A549 treated with Mapracorat at 1 μM for 4 hours (cell line): ENCODE measurements at places on chromosomes 1 and 21. TPM values are rescaled to one million over a fixed set of nuclear protein-coding genes. Genes with fewer than 3 reads are reported as not detected.

The HLX gene
- total RNA-seq, result 3.2 to 4.2 TPM (median 3.6 TPM) in 5 replicates

The COL11A1 gene
- total RNA-seq, result 1.6 to 4.4 TPM (median 2.4 TPM) in 5 replicates

The MRAP gene
- not detected in 5 replicates for total RNA-seq

The SORT1 gene
- 3.4 to 4.6 TPM (median 4.3 TPM) in 5 replicates for total RNA-seq

The RNU1-4 gene
- not detected in 5 replicates for total RNA-seq

The CFHR3 gene
- total RNA-seq, result 0.08 to 0.35 TPM (median 0.14 TPM) in 3 of 5 replicates, not detected in the others

The PLA2G2D gene
- not detected in 5 replicates for total RNA-seq

The PTCH2 gene
- total RNA-seq, result 0.11 to 0.31 TPM (median 0.14 TPM) in 5 replicates

The ACTA1 gene
- 0.12 TPM in 2 of 5 replicates, not detected in the others for total RNA-seq

The UTS2 gene
- total RNA-seq, result not detected in 5 replicates

The ATP13A2 gene
- 22.7 to 31.8 TPM (median 27.1 TPM) in 5 replicates for total RNA-seq

The WNT3A gene
- 0.04 to 0.06 TPM in 2 of 5 replicates, not detected in the others for total RNA-seq

The OBSCN gene
- 4.5 to 5.5 TPM (median 4.9 TPM) in 5 replicates for total RNA-seq

The CNR2 gene
- not detected in 5 replicates for total RNA-seq

The TDRD5 gene
- 0.05 TPM in 2 of 5 replicates, not detected in the others for total RNA-seq

The FALEC gene
- total RNA-seq, result 0.29 TPM in 1 of 5 replicates, not detected in the others

The CALML6 gene
- 0.13 to 0.50 TPM (median 0.32 TPM) in 4 of 5 replicates, not detected in the other for total RNA-seq

The LAMC2 gene
- total RNA-seq, result 18.9 to 24.4 TPM (median 19.9 TPM) in 5 replicates

The DDR2 gene
- total RNA-seq, result 0.21 to 0.57 TPM (median 0.41 TPM) in 5 replicates

The PLPPR4 gene
- total RNA-seq, result not detected in 5 replicates

The VASH2 gene
- 1.7 to 3.5 TPM (median 2.9 TPM) in 5 replicates for total RNA-seq

The TNNI3K gene
- 0.22 TPM in 1 of 5 replicates, not detected in the others for total RNA-seq

The GJB5 gene
- 0.12 to 0.27 TPM (median 0.15 TPM) in 4 of 5 replicates, not detected in the other for total RNA-seq

The KLHDC8A gene
- 0.60 to 0.89 TPM (median 0.66 TPM) in 5 replicates for total RNA-seq

The CDC7 gene
- total RNA-seq, result 5.2 to 7.1 TPM (median 5.5 TPM) in 5 replicates

The CELA3B gene
- not detected in 5 replicates for total RNA-seq

The LPAR3 gene
- 0.16 to 0.33 TPM (median 0.25 TPM) in 5 replicates for total RNA-seq

The TDRD10 gene
- 0.23 TPM in 1 of 5 replicates, not detected in the others for total RNA-seq
